ENCODE measurements at places on chromosomes 13 and 19.

- DNase-seq: peak; percentile 59
Observed at GRCh38 chr19:32407004-32407992, 1.7 kb downstream of the DPY19L3 start.

DNA sequence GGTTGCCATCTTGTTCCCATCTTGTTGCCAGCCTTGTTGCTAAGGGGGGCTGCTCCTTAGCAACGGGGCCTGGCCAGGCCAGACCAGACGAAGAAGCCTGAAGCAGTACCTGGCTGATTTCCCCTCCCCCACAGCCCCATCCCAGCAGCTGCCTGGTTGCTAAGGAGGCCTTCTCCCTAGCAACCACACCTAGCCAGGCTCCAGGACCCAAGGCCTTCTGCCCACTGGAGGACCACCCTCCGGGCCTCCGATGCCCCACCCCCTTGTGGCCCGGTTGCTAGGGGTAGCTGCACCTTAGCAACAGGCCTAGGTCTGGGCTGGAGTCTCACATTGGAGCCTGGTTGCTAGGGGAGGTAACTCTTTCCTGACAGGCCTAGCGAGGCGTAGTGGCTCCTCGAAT is 3.9 kb downstream of the PRRG2 start:
- no peak for DNase-seq

- no peak for DNase-seq
Observed at GRCh38 chr13:106522898-106523525, 12.4 kb downstream of the EFNB2 start.

DNA sequence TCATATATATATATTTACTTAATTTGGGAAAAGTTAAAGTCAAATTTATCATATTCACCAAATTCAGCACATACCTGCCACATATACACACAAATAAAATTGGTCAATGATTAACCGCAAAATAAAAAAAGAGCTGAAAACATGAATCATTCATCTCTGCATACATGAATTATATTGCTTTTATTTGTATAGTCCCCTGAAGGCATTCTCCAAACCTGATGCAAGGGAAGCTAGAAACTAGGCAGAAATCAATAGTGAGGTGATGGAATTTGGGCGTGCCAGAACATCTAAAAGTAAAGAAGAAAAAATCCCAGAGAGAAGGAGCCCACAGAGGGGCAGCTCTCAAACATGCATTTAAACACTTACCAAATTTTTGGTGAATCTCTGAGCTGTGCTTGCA is 60.1 kb downstream of the UFM1 start:
- no peak for DNase-seq

- DNase-seq: no peak
Observed at GRCh38 chr13:48750588-48751383, 97.1 kb downstream of the CYSLTR2 start.

DNA sequence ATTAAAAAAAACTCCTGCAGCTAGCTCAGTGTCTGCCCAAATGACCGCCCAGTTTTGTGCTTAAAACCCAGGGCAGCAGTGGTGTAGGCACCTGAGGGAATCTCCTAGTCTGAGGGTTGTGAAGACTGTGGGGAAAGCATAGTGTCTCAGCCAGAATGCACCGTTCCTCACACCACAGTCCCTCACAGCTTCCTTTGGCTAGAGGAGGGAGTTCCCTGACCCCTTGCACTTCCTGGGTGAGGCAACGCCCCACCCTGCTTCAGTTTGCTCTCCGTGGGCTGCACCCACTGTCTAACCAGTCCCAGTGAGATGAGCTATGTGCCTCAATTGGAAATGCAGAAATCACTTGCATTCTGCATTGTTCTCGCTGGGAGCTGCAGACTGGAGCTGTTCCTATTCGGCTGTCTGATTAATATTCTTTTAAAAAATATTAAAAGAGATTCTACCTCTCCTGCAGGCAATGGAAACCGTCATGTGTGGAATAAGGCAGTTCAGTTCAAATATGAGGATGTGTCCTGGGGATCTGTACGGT is 645.7 kb downstream of the FGF9 start:
- DNase-seq: no peak

- no peak for DNase-seq
Observed at GRCh38 chr13:39915418-39915817, 260.0 kb downstream of the COG6 start.

DNA sequence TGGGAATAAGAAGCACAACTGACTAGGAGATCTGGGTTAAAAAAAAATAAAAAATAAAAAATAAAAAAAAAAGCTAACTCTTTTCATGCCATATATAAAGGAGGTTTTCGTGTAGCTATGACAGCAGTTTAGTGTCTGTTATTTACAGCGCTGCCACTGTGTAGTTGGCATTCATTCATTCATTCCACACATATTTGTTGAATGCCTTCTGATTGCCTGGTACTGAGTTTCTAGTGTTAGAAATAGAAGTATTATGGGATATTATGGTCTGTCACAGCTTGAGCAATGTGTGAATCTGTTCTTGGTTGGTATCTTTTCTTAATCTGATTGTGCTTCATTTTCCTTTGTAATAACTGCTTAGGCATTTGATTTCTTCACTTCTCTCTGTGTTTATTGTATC is 237.4 kb downstream of the NBEA start:
- peak; percentile 6 for DNase-seq

GRCh38 chr13:38590230-38590629 is 96.6 kb upstream of the FREM2 start:
- DNase-seq: no peak

DNA sequence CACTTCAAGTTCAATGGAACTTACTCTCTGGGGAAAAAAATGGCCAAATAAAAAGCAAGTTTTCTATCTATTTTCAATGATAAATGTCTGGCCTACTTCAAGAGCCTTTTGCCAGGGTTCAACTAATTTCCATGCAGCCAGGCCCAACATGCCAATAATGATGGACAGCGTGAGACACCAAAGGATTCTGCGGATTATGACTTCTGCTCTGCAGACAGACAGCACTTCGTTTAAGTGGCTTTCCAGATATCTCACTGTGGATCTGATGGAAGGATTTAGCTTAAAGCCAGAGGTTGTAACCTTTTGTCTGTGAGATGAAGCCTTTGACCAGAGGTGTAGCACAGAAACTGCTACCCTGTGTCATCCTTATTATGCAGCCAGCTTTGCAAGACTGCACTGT is 614.2 kb downstream of the DCT start:
- no peak for DNase-seq
